NCI-H1436 treated with DMSO at 0.1 percent for 48 hours (cell line): ENCODE measurements at places on chromosomes 12 and 14.
A peak's percentile ranks its signal among the peaks of the same experiment; 100 is the strongest.

DNA sequence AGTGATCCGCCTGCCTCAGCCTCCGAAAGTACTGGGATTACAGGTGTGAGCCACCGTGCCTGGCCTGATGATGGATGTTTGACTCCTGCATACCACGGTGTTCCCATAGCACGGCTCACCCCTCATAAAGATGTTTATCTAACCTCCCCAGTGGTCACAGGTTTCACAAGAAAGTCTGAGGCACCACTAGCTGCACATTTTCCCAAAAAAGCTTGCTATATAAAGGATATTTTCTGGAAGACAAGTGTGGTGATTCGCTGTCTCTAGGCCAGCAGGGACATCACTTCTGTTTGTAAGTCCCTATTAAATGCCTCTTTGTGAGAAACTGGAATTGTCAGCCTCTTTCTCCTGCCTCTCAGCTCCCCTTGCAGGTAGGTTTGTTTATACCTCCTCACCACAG is 18.3 kb downstream of the PLEK2 start:
- no peak for DNase-seq

GRCh38 chr14:65382586-65382985 is 29.9 kb upstream of the FUT8 start:
- DNase-seq, result no peak

- no peak for DNase-seq
Measured at GRCh38 chr12:38691164-38691563, 214.2 kb downstream of the CPNE8 start.

DNA sequence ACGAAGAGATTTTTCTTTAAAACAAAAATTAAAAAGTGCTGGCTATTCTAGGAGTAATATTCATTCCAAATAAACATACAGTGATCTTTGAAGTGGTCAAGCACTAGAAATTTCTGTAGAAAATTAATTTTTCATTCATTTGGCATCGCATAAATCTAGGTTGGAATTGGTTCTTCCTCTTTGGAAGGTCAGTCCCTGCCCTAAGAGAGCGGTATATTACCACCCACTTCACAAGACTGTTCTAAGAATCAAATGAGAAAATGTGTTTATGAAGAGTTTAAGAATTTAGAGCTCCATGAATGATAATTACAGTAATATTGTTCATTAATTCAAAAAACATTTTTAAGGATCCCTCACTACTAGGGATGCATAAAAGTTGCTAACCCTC is 444 bp upstream of the GEMIN2 start:
- DNase-seq, result no peak

DNA sequence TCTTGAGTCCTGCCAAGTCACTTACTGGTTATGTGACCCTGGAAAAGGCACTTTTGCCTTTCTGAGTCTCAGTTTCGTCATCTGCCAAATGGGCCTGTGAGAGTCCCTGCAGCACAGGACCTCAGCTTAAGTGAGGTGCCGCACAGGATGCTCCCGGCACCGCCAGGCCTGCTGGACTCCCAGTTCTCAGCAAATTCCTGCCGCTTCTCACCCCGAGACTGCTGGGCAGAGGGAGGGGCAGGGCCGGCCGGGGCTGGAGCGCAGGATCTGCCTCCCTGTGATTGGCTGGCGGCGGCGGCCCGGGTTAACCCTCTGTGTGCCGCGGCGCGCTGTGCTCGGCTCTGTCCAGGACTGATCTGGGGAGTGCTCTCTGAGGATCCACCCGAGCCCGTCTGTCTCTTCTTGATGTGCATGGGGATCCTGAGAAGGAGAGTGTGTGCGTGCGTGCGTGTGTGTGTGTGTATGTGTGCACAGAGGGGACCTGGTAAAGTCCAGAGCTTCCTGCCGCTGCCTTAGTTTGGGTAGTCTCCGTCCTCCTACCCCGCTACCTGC is 8.6 kb downstream of the SETD1B start:
- no peak for DNase-seq

DNA sequence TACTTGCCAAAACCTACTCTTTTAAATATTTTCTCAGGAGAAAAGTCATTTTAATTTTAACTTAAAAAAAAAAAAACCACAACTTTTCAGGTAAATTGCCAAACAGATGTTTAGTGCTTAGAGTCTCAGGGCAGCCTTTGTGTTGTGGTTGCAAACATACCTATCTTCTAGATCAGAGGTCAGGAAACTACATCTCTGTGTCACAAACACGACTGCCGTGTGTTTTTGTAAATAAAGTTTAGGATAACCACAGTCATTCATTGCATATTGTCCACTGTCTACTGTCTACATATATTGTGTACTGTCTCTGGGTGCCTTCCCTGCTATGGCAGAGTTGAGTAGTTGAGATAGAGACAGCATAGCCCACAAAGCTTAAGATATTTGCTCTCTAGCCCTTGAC is 48.9 kb downstream of the DYRK2 start:
- DNase-seq, result no peak

GRCh38 chr14:56474419-56475022 is 105.1 kb upstream of the TMEM260 start:
- no peak for DNase-seq

DNA sequence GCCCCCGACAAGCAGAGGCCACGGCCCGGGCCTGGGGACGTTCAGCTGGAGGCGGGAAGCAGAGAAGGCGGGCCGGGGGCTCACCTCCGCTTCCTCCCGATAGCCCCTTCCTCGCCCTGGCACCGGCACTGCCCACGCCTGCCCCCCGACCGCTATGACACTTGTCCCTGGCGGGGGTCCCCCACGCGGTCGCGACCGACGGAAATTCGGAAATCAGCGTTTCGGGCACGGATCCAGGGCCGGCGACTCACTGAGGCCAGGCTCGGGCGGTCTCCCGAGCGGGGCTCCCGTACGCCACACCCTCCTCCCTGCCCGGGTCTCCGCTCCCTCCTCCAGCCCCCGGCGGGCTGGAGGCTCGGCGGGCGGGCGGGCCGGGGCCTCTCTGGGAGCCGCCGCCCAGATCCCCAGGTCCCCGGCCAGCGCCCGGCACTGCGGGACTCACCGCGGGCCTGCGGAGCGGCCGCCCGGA is 581 bp downstream of the PITPNM2 start:
- DNase-seq, result no peak

DNA sequence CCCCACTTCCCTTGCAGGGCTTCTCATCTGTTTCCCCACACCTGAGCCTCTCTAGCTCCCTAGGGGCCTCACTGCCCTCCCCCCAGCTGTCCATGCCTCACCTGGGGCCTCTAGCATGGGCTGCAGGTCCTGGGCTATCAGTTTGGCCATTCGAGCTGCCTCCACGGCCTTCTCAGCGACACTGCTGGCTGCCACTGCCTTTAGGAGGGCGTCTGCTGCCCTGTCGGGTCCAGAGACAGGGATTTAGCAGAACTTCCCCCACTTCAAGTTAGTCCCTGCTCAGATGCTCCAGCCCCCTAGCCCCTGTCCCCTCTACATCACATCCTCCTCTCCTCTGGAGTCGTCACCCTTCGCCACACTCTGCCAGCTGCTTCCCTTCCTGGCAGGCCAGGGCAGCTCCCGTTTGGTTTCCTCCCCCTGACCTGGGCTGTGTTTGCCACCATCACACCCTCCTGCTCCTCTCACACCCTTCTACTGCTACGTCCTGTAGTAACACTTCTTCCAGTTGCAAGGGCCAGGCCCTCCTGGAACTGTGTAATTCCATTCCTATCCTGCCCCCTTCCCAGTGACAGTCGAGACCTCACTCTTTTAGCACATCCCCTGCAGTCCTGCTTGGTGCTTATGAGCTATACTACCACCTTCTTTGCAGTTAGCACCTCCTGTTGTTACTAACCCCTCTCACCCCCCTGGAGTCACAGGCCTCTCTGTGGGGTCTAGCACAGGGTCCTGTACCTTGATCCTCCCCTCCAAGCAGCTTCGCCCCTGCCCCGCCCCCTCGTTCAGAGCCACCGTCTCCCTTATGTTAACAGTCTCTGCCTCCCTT is 4.3 kb upstream of the AP1G2 start:
- no peak for DNase-seq

GRCh38 chr12:118472940-118473339 is 96.6 kb downstream of the SUDS3 start:
- DNase-seq, result no peak

- DNase-seq, result no peak
Measured at GRCh38 chr12:46084666-46085631, 94.6 kb upstream of the SCAF11 start.

- DNase-seq, result no peak
Measured at GRCh38 chr12:21336656-21337055, 1.9 kb upstream of the SLCO1A2 start.

DNA sequence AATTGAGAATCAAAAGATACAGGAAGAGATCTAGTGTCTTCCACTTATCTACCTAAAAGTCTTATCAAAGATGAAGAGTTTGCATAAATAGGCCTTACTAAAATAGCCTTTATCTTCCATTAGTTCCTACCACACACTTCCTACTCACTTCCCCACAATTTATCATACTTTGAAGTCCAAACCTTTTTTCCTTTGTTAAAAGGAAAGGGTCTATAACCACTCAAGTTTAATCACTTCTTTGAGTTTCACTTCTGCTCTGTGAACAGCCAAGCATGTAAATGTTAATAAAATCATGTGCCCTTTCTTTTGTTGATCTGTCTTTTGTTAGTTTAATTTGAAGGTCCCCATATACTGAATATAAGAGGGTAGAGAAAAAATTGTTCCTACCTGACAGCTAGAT is 114.5 kb downstream of the PHLDA1 start:
- DNase-seq, result no peak

DNA sequence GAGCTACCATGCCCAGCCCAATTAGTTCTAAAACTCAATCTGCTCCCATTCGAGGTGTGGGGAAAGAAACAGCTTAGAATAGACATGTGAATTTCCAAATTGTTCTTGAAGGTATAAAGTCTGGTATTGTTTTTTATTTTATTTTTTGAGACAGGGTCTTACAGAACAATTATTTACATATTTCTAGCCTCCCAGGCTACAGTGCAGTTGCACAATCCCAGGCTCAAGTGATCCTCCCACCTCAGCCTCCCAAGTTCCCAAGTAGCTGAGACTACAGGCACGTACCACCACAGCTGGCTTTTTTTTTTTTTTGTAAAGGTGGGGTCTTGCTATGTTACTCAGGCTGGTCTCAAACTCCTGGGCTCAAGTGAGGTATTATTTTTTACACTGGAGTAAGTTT is 6.3 kb downstream of the SLC11A2 start:
- DNase-seq, result no peak

DNA sequence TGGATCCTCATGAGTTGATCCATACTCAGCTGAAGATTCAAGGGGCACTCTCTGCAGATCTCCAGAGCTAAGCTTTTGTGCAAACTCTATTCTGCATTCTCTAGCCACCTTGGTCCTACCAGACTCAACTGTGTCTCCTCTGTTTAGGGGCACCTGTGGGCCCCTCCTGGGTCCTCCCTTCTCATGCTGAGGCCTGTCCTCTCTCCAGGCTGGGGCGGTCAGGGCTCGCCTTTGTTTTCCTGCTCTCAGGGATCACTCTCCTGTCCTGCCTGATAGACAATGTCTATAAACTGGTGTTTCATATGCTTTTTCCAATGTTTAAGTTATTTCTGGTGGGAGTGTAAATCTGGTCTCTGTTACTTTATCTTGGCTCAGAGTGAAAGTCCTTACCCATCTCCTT is 11.6 kb upstream of the KIF26A start:
- DNase-seq, result no peak

GRCh38 chr12:128356547-128356946 is 89.6 kb downstream of the TMEM132C start:
- no peak for DNase-seq

DNA sequence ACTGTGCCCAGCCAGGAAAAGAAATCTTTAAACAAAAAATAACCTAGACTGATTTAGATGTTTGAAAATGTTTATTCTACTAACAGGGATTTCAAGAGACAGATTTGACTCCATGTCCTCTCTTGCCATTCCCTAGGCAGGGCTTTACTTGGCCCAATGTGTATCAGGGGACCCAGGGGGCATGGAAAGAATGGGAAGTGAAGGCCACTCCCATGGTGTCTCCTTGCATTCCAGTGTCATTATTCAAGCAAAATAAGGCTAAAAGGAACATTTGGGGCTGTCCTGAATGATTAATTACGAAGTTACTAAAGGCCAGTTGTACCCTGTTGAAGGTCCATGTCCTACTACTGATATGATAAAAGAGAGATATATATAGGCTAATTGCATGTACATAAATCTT is 151.9 kb upstream of the ATF7IP start:
- no peak for DNase-seq

DNA sequence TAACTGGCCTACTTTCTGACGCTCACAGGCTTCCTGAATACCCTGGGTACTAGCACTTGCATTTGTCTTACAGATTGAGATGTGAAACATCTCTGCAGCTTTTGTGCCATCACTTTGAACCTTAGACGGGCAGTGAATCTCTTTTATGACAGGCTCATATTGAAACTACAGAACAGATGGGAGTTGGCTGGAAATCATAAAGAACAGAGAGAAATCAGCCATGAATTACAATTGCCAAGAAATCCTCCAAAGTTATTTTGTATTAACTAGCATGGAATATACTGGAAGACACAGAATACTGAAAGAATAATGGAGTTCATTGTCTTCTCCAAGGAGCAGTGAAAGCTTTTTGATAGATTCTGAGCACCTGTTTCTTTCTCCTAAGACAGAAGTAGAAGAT is 32.7 kb downstream of the MYF5 start:
- no peak for DNase-seq

GRCh38 chr12:93819050-93819491 is 141.9 kb downstream of the CRADD start:
- DNase-seq, result no peak

GRCh38 chr14:105881021-105881930 is 354.9 kb downstream of the TMEM121 start:
- DNase-seq, result no peak

GRCh38 chr12:31000751-31001150 is 72.9 kb upstream of the DDX11 start:
- DNase-seq, result no peak

DNA sequence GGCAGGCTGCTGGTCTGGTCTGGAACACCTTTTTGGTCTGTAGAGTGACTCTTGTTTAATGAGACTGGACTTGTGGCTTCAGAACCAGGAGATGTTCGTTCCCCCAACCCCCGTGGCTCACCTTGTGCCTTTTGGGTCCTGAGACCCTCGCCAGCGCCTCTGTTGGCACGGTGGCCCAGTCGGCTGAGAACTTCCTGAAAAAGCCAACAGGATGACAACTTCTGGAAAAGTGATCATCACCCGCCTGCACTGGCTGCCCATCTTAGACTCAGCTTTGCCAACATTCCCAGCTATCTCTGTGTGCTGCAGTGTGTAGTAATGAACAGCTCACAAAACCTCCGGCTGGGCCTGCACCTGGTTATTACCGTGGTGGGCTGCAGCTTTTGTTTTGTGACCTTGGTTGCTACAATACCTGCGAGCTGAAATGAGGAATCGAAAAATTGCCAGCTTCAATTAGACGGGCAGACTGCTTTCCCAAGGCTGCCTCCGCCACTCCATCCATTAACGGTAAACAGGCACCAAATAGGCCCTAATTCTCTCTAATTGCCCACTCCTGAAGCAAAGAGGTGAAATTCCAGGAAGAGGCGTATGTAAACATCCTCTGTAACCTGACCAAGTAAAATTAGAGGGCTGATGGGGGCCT is 16.0 kb downstream of the MEG3 start:
- DNase-seq, result peak; percentile 98

- DNase-seq, result no peak
Measured at GRCh38 chr14:49464885-49465284, 121.3 kb downstream of the RPS29 start.

GRCh38 chr12:24751181-24751580 is 197.7 kb downstream of the BCAT1 start:
- no peak for DNase-seq
